NCI-H2171 treated with DMSO at 0.1 percent for 48 hours (cell line): ENCODE measurements at places on chromosomes 13 and 19.
A peak's percentile ranks its signal among the peaks of the same experiment; 100 is the strongest.

DNA sequence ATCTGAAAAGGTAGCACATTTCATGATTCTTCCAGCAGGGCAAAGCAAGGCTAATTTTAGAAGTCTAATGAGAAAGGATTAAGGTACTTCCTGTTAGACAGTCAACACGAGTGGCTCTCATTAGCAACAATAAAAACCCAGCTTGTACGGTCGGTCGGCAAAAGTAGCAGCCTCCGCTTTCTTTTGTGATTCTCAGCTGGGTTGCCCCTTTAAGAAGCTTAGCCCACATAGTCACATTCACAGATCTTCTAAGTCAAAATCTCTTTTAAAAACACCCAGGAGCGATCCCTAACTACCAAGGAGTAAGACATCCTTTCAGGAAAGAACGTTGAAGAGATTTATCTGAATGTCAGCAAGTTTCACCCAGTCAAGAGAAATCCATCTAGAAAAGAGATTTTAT is 684.8 kb downstream of the DIAPH3 start:
- no peak for DNase-seq

DNA sequence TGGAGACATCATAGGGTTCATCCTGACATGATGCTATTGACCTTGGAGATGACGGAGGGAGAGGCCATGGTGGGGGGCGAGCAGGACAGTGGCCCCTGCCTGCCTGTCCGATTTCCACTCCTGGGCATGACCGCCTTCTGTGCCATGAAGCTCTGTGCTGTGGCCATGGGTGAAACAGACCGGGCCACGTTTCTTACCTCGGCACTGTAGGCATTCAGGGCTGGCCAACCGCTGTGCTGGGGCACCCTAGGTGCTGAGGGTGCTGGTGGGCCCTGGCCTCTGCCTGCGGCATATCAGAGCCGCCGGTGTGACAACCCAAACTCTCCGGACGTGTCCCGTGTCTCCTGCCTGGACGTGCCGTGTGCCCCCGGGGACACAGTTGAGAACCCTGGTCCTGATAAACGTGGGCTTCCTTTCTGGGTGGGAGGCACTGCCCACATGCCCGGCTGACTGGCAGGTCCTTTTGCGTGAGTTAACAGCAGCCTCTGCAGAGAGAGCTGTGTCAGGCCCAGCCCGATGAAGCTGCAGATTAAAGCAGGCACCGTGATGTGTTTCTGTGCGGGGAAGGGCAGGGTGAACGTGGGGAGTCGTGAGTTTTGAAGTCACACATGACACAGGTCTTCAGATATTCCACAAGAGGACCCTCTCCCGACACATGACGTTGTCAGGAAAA is 46.5 kb downstream of the TMEM255B start:
- DNase-seq, result no peak

DNA sequence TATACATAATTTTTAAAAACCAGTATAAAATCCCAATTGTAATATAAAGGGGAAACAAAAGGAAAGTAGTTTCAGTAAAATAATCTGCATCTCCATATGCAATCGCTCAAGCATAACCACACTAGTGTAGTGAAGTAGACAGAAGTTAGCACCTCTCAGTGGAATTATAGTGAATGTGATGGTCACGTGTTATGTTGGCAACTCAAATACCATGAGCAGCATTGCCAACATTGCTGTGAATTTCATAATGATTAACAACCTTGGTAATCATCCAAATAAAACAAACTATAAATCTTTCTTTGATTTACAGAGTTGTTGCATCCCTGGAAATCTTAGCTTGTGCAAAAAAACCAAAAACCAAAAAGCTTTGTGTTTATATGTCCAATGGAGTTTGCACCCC is 77.3 kb upstream of the SIAH3 start:
- no peak for DNase-seq

- no peak for DNase-seq
These were observed 312 bp downstream of the GSK3A start for GRCh38 chr19:42242069-42242511.

- no peak for DNase-seq
These were observed 42.5 kb upstream of the ANKRD10 start for GRCh38 chr13:110957181-110957884.

DNA sequence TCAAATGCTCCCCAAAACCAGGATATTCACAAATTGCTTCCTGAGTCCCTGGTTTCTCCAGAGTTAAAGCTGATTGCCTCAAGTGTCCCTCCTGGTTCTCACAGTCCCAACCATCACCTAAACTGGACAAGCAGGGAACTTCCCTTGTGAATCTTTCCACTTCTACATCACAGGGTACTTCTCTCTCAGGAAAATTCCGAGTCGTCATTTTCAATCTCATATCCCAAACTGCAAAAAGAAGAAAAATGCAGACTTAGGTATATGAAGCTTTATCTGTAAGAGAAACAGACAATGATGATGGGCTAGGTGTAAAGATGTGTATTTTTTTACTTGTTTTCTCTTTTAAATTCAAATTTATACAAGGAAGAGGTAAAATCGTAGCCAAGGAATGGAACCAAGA is 21.3 kb downstream of the ZNF329 start:
- DNase-seq, result no peak

GRCh38 chr19:16345457-16345856 is 20.8 kb downstream of the KLF2 start:
- DNase-seq, result no peak

GRCh38 chr13:36680913-36681312 is 7.1 kb downstream of the SERTM1 start:
- no peak for DNase-seq

GRCh38 chr13:37485756-37486155 is 112.8 kb downstream of the POSTN start:
- no peak for DNase-seq

DNA sequence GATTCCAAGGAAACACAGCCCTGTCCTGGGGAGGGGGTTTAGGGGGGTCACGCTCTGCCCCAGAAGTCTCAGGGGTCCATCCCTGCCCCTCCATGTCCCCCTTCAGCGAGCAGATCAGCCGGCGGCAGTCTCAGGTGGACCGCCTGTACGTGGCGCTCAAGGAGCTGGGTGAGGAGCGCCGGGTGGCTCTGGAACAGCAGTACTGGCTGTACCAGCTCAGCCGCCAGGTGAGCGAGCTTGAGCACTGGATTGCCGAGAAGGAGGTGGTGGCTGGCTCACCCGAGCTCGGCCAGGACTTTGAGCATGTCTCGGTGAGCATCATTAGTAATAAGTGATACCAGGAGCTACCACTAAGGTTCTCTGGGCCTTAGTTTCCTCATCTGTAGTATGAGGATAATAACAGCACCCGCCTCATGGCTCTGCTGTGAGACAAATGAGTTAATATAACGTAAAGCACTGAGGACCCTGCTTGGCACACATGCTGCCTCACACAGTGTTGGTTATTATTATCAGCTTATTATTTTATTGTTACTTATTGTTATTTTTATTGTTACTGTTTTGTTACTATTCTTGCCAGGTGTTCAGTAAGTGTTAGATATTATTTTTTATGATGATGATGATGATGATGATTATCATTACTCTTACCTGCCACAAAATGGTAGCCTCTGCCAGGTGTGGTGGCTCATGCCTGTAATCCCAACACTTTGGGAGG is 20.5 kb upstream of the SHKBP1 start:
- DNase-seq, result no peak

- DNase-seq, result no peak
These were observed 23.3 kb upstream of the RNF113B start for GRCh38 chr13:98200211-98200878.

DNA sequence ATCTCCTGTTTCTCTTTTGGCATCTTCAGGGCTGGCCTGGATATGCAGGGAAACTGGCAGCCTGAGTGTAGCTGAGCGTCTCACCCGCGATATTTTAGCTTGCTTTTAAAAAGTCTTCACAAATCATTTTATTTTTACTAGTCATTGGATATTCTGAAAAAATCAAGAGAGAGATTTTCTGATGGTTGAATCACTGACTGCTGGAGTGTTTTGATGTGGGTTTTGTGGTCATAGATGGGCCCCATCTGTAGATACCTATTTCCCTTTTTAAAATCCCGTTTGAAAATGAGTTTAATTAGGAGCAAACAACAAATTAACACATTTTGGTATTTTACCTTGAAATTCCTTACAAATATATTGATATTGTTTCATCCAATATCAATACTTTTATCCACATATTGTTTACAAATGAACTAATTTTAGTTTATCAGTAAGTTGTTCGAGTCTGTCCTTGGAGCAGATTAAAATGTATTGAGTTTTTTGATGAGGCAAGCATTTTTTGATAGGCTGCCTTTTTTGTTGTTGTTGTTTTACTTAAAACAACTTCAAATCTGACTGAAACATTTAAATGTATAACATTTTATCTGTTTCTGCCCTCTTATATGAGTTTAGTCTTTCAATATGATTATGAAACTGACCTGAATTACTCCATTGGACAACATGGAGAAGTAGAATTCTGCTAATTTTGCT is 21.5 kb upstream of the OXGR1 start:
- no peak for DNase-seq

GRCh38 chr13:27933580-27934328 is 14.0 kb downstream of the PDX1 start:
- DNase-seq, result no peak

- DNase-seq, result no peak
These were observed 182.6 kb upstream of the IRS2 start for GRCh38 chr13:109968876-109969577.

- no peak for DNase-seq
These were observed 351.4 kb downstream of the SLITRK5 start for GRCh38 chr13:88022431-88023208.

DNA sequence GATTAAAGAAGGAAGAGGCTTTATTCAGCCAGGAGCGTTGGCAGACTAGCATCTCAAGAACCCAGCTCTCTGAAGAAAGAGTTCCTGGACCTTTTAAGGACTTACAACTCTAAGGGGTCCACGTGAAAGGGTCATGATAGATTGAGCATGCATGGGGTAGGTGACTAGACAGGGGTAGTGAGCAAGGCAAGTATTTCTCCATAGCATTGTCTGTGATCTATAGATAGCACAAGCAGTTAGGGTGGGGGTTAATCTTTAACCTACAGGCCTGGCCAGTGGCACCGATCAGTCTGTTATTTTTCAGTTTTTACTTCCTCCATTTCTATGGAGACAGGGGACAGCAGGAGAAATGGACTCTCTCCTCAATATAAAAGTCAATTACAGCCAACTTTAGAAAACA is 983.7 kb downstream of the SLITRK1 start:
- DNase-seq, result no peak

DNA sequence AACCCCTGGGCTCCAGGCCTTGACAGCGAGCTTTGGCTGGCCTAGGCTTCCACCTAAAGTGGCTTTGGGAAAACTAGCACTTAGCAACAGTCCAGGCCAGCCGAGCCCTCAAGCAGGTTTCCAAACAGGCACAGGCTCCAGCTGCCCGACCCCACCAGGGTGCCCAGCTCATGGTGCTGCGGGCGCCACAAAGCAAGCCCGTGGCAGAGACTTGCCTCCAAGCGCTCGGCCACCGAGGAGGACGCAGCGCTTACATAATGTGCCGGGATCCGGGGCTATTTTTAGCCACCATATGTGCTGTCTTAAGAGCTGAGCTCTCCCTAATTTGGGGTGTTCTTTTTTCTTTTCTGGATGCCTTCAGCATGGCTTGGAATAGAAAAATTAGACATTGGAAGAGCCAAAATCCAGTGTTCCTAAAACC is 56.1 kb upstream of the F7 start:
- no peak for DNase-seq

DNA sequence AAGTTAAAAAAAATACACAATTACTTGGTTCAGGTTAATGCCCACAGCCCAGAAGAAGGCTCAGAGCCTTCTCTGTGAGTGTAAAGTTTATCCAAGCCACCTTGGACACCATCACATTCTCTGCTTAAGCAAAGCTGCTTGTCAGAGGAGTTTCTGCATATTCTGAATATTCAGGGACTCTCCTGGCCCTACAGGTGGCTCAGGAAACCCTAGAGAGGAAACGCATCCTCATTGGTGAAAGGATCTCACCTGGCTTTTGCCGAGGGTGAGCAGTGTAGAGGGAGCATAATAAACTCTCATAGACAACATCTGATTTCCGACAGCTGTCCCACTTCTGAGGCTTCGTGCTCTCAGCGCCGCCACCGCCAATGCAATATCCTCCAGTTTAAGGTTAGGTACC is 239.9 kb upstream of the TSHZ3 start:
- DNase-seq, result no peak

- no peak for DNase-seq
These were observed 46.5 kb upstream of the TFDP1 start for GRCh38 chr13:113537909-113538688.

- peak; percentile 54 for DNase-seq
These were observed 53.6 kb downstream of the GADD45B start for GRCh38 chr19:2529473-2529918.

- no peak for DNase-seq
These were observed 2.1 kb downstream of the ABHD8 start for GRCh38 chr19:17300992-17301619.

GRCh38 chr13:41182231-41182630 is 12.1 kb downstream of the KBTBD7 start:
- DNase-seq, result no peak

GRCh38 chr13:98668155-98668554 is 84.3 kb downstream of the SLC15A1 start:
- DNase-seq, result no peak

GRCh38 chr19:34088292-34088691 is 84.0 kb upstream of the LSM14A start:
- DNase-seq, result no peak

DNA sequence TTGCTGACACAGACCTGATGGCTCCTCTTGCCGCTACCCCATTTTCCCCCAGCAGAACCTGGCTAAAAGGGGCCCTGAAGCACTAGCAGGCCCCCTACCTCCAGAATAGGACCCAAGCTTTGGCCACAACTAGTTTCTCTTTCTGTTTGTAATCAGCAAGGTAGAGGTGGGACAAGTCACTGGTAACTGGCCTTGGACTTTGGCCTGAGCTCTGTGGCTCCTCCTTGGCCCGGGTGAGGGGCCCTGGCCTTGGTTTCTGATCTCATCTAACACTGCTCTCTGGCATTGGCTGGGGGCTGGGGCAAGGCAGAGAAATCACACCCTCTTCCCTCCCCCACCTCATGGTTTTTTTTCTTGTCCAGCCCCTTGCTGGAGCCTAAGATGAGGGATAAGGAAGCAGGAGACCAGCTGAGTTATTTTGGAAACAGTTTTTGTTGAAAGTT is 2.1 kb downstream of the CALM3 start:
- no peak for DNase-seq

DNA sequence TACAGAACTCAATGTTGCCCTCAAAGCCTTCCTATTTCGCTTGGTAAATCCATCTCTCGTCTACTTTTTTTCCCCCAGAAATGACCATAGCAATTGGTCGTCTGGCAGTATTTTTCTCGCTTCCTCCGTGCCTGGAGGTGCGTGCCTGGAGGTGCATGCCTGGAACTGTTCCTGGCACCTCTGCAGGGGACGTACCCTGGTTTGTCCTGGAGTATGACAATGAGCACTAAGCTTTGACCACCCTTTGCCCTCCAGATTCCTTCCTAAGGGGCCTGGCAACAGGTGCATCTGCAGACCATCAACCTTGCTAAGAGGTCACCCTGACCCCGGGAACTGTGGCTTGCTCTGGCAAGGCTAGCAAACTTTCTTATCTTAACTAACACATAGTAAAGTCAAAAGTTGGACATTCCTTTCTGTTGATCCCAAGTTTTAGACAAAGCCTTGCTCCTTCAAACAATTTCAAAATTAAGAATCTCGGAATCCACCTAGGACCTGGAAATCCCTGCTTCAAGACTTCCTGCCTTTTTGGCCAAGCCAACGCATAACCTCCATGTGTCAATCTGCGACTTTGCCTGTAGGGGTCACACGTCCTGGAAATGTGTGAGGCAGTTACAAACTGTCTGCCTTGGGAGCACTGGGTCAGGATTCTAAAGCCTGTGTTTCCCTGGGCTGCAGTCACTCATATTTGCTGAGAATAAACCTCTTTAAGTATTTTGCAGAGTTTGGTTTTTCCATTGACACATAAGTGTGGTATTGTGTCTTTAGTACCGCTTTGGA is 28.8 kb upstream of the TUBGCP3 start:
- DNase-seq, result no peak

- DNase-seq, result no peak
These were observed 1.5 kb upstream of the RAD23A start for GRCh38 chr19:12944104-12944674.
